Posterior cingulate gyrus (tissue), 11 donors: ENCODE measurements at places on chromosomes 7 and 10.

GRCh38 chr10:45294681-45295080 lies 20.7 kb downstream of the OR13A1 start:
- DNase-seq = no peak

GRCh38 chr10:74432841-74433594 lies 282.0 kb downstream of the ADK start:
- DNase-seq = no peak

DNA sequence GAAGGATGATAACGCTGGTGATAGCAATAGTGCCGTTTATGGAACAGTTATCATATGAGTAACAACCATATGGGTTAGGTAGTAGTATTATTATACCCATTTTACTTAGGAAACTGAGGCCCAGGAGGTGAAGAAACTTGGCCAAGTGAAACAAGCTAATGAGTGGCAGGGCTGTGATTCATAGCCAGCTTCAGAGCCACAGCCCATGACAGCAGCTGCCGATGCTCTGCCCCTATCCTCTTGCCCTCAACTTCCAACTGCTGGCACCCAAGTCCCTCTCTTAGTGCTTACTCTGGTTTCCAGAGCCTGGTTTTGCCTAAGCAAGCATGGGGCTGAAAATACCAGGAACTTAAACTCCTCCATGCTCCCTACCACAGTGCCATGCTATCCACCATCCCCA lies 12.3 kb downstream of the SH3PXD2A start:
- no peak for DNase-seq

GRCh38 chr7:136424058-136424457 lies 444.4 kb upstream of the CHRM2 start:
- DNase-seq = no peak

DNA sequence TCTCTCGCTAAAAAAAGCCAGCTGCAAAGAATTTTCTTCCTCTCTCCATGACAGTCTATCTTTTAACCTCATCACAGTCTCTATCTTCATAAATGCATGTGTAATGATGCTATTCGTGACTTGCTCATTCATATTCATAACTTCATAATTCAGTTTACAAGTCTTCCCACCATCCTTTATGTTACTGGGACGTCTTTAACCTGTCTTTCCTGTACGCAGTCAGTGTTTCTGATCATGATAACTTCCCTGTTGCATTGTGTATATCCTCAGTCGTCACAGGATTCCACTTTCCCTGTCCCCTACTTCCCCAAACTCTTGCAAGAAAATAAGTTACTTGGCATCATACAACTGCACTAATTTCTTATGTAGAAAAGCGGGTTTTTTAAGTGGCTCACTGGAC lies 165.6 kb upstream of the ASAH2 start:
- no peak for DNase-seq

DNA sequence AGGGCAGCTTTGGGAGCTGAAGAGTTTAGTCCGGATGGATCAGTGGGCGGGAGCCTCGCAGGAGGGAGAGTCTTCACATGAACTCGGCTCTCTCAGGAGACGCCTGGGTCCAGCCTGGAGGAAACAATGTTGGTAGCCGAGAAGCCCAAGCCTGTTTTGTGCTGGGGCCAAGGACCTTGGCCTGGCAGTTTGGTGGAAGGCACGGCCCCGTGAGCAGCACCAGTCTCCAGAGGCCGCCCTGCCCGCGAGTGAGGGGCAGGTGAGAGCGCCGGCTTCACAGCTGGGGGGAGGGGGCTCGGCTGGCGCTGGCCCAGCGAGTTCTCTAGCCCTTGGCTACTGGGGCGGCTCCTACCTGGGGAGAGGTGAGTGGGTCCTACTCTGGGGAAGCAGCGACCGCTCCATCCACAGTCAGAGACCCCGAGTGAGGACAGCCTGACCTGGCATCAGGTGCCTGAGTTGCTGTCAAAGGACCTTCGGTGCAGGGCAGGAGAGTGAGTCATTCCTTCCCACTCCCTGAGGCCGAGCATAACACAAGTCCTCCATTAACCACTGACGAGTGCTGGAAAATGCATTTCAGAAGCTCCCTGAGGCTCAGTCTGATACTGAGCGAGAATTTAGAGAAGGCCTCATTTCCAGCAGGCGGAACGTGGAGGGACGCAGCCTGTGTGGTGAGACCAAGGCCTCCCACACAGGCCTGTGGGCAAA lies 89.3 kb upstream of the DIP2C start:
- no peak for DNase-seq

- no peak for DNase-seq
These were observed 62.4 kb upstream of the LRRC18 start for GRCh38 chr10:49001870-49002672.
